T47D (cell line): ENCODE measurements at places on chromosomes 3 and 15.

DNA sequence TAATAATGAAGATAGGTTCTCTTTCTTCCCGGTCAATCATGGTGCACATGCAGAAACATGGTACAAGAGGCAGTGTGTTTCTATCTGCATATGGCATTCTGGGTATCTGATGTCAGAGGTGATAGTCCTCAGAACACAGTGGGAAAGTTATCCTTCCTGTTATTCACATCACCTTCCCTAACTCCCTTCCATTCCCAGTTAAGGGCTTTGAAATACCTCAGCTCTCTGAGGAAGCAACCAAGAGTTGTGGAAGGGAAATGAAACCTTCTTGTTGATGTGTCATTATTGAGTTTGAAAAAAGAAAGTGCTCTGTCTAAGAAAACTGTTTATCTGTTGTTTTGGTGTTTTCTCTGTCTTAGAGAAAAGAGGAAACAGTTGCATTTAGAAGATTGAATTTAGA, 21.9 kb upstream of the P2RY13 start:
- DNase-seq: no peak

- DNase-seq: peak; percentile 86
Observed at GRCh38 chr3:172461530-172462138, 13.4 kb upstream of the GHSR start.

- DNase-seq: no peak
Observed at GRCh38 chr3:189277711-189278110, 105.9 kb downstream of the TPRG1 start.

GRCh38 chr3:44436181-44436580, 41.3 kb downstream of the ZNF445 start:
- no peak for DNase-seq

GRCh38 chr3:58874795-58875194, 175.0 kb downstream of the CFAP20DC start:
- DNase-seq: no peak

DNA sequence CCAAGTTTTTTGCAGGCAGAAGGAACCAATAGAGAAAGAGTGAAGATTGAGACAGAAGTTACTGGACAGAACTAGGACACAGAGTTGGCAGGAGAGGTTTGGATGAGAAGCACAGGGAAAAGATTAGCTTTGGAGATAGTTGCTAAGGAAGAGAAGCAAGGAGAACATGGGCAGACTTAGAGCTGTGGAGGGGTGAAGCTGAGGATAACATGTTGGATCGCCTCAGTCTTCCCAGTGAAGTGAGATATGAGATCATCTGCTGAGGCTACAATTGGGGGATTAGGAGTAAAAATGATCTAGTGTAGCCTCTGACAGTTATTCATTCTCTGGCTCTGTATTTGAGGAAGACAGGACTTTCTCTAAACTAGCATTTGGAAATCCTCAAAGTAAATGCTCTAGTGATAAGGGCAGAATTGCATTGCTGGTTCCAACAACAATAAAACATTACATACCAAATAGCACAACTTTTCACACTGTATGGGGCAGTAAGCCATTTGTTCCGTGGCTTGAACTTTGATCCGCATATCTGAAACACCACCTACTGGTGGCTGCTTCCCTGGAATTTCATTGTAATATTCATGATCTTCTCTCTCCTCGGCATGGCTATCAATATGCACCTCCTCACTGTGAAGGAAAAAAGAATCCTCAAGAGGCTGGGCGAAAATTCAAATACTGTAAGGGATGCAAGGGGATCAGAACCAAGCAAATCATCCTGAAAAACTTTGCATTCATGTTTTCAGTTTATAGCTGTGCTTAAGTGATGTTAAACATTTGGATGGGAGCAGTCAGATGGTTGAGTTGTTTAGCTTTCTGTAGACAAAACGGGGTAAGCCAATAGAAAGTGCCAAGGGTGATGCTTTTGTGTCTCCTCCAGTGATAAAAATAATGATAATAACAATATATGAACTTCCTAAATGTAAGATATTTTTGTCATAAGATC, 22.2 kb upstream of the EID1 start:
- DNase-seq: no peak

- no peak for DNase-seq
Observed at GRCh38 chr3:34925851-34926250, 713.5 kb upstream of the ARPP21 start.
